ENCODE measurements at places on chromosomes 13 and 19.

DNA sequence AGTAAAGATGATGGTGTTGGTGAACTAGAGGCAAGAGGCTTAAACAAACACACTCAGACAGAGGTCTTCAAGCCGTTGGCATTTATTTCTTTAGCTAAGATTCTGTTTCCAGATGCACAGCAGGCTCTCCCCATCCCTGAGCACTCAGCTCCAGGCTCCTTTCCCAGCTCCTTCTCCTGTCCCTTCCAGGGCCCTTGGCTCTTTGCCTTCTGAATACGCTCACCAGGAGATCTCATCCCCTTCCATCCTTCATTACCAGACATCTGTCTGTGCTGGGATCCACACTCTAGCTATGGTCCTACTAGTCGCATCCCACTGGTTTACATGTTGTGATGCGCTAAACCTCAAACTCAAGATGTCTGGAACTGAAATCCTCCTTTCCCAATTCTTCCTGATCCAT lies 25.3 kb upstream of the DOCK9 start:
- DNase-seq, result no peak

- no peak for DNase-seq
Observed at GRCh38 chr13:44866411-44866911, 122.8 kb downstream of the NUFIP1 start.

- DNase-seq, result no peak
Observed at GRCh38 chr19:28933039-28933438, 279.9 kb downstream of the UQCRFS1 start.

- DNase-seq, result no peak
Observed at GRCh38 chr19:43738780-43739211, 16.0 kb downstream of the SMG9 start.

- no peak for DNase-seq
Observed at GRCh38 chr13:50387051-50387581, 371.9 kb downstream of the KCNRG start.

GRCh38 chr13:112709825-112710783 lies 20.3 kb downstream of the ATP11A start:
- DNase-seq, result no peak

- DNase-seq, result peak; percentile 56
Observed at GRCh38 chr13:30340331-30341250, 33.2 kb upstream of the KATNAL1 start.

GRCh38 chr19:4140237-4140711 lies 13.2 kb upstream of the CREB3L3 start:
- no peak for DNase-seq

DNA sequence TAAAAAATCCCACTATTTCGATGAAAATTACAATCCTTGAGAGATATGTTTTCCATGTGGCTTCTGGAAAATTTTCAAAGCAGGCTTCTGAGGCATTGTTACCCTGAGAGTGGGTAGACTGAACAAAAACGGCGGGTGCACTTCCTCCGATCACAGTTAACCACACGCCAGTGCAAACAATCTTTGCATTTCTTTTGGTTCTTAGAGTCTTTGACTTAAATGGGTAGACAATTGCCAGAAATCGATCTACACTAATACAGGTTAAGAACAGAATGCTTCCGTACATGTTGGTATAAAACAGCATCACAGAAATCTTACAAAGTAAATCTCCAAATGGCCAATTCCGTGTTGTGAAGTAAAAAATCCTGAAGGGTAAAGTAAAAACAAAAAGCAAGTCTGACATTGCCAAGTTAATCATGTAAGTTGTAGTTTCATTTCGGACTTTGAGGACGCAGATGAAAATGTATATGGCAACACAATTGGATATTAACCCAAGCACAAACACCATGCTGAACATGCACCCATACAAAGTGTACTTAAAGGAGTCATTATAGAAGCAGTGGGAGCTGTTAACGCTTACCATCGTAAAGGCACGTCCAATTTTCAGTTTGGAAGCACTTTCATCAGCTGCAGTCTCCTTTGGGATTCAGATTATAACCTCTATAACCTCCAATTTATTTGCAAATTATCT lies 927 bp downstream of the LPAR6 start:
- no peak for DNase-seq

DNA sequence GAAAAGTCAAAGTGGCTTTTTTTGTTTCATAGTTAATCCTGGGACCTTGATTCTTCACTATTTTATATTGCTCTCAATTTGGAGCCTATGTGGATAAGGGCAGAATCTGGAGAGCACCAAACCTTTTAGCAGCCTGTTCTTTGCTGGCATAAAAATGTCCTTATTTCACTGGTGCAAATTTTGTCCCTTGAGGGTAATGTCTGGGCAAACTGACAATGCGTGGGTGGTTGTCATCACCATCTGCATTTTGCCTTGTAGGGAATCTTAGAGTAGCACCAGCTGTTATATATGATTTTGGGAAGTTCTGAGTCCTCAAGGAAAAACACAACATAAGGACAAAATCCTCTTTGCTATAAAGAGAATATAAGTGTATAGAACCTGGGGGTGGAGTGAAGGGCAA lies 336.9 kb upstream of the HTR2A start:
- DNase-seq, result no peak

DNA sequence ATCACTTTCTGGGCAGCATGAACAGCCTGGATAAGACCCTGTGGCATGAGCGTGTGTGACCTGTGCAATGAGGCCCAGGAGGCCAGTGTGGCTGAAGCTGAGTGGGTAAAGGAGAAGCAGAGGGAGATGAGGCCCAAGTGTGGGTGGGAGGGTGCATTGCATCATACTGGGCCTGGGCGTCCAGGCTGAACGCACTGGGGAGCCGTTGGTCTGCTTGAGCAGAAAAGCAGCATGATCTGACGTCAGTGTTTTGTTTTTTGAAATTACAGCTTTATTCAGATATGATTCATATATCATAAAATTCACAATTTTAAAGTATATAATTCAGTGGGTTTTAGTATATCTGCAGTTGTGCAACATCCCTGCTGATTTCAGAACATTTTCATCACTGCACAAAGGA lies 409.7 kb downstream of the HS6ST3 start:
- no peak for DNase-seq

DNA sequence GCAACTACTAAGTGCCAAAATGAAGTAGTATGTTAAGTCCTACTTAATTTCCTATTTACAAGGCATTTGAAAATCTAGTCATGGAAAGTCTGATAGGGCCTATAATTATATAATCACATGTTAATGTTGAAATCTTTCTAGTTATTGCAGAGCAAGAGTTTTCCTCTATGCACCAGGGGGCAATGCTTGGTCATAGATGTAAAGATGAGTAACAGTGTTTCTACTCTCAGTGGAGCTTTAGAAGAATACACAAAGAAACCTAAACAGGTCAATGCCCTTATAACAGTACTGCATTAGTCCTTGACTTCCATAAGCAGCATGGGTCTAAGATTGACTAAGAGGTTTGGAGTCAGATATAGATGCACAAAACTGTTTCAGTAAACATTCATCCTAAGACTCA lies 218.7 kb downstream of the KCTD12 start:
- peak; percentile 34 for DNase-seq

DNA sequence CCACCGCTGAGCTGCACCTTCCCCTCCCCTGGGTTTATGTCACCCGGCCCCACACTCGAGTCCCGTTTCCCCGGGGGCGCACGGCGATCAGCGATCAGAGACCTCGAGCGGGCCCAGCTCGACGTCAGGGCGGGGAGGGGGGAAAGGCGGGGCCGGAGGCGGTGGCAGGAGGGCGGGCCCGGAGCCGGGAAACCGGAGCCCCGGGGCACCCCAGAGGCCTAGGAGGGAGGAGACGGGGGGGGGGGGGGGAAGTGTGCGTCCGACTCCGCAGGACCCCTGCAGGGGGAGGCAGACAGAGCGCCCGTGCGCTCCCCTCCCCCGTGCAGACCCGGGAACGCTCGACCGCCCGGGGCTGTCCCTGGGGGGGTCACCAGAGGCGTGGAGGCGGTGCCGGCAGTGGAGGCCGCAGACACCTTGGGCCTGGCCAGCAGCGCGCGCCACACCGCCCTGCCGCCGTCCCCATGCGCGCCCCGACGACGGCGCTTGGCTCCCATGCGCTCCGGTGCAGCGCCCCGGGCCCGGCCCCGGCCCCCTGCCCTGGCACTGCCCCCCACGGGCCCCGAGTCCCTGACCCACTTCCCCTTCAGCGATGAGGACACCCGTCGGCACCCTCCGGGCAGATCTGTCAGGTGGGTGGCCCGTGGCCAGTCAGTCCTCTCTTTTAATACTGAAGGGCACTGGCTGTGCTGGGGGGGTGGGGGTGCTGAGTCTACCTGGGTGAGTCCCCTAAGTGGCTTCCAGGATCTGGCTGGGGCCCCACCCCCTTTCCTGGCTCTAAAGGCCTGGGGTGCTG lies 11.8 kb downstream of the PDE4A start:
- no peak for DNase-seq

DNA sequence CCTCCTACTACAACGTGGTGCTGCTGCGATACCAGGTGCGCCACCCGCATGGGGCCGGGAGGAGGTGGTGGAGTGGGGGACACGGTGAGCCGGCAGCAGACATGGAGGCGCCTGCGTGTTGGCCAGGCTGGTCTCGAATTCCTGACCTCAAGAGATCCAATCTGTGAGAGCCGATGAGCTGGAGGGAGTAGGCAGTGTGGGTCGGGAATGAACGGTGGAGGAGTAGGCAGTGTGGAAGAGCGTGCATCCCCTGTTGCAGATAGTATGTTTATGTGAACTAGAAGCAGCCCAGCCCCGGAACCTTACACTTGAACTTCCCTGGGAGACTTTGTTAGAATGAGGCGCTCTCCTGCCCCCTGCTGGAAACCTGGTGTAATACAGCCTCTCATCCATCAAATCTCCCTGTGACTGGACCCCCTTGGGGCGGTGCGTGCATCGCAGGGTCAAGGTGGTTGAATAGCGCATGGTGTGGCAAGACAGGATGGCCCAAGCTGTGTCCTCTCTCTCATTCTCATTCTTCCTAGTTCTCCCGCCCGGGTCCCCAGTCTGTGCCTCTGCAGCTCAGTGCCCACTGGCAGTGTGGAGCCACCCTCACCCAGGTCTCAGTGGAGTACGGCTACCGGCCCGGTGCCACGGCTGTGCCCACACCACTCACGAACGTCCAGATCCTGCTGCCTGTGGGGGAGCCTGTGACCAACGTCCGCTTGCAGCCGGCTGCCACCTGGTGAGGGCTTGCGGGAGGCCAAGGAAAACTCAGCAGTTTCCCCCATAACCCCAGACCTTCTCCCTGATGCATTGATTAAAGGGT lies 10.5 kb upstream of the B3GNT3 start:
- no peak for DNase-seq

DNA sequence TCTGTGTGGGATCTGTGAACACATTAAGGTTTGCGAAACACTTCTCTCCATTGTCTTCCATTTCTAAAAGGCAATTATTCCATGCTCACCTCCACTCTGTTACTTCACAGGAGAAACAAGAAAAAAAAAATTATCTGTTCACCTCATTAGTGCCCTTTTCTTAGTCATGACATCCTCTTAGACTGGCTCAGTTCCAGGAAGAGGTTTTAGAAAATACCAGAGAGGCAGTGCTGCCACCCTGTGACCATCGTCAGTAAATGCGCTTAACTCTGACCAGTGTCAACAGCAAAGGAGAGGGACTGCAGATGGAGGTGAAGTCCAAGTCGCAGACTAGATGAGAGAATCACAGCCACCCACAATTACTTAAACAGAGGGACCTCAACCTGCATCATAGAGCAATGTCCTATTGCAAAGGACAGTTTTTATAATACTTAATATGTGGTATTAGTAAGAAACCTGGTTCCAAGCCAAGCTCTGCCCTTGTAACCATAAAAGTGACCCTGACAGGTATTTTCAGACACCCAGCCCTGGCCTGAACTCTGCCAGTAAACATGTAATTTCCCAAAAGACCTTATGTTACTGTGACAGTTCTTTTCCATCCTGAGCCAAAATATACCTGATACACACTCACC lies 19.4 kb downstream of the CEACAM21 start:
- DNase-seq, result peak; percentile 53

GRCh38 chr13:81602241-81602640 lies 1261.3 kb upstream of the SPRY2 start:
- DNase-seq, result no peak

- DNase-seq, result no peak
Observed at GRCh38 chr19:1650650-1651567, 1.5 kb downstream of the TCF3 start.

GRCh38 chr13:21661097-21661909 lies 9.6 kb upstream of the FGF9 start:
- DNase-seq, result no peak

DNA sequence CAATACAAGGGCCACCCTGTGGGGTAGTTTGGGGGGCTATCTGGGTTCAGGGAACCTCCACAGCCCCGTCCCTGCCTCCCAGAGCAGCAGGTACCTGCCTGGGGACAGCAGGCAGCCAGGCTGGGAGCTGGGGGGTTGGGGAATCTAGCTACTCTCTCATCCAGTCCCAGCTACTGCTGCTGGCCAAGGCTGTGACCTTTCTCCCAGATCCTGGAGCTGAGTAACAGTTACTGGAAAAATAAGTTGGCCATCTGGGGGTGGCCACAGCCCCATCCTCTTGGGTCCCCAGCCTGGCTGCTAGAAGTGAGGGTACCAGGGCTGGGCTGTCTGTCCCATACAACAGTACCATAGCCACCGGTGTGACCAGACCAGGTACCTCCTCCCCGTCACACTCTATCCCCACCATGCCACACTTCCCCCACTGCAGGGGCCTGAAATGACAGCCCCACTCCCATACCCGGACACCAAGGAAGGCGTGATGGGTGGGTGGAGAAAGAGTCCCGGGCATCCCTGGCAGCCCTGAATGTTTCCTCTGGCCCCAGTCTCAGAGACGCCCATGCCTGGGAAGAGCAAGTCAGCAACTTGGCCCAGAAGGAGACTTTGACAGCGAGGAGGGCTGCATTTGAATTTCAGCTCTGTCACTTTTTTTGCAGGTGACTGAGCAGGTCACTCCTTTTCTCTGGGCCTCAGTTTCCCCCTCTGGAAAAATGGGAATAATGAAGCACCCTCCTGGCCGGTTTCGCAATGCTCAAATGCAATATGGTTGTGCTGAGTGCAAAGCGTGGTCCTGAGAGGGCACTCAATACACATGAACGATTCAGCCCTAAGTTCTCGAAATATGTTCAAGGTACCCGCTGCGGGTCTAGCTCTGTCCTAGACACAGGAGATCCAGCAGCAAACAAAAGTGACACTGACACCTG lies 30.7 kb upstream of the NFIC start:
- DNase-seq, result no peak

GRCh38 chr19:48287748-48288147 lies 17.9 kb downstream of the ZNF114 start:
- no peak for DNase-seq

DNA sequence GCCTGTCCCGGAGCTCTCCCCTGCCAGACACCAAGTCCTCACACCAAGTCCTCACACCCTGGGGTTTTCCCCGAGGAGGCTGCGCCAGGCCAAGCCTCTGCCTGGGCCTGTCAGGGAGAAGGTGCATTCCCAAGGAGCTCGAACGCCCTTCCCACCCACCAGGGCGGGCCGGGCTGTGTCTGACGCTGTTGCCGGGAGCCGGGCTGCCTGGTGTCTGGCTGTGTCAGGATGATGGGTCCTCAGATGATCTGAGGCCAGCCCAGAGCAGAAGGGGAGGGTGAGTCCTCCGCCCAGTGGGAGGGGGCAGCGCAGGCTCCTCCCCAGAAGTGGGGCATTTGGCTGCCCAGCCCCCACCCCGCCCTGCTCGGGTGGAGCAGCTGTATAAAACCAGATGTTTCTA lies 2.3 kb upstream of the HAS1 start:
- no peak for DNase-seq

Measured in non-pigmented ciliary epithelial cell (primary cell).